Erythroblast (primary cell): ENCODE measurements at places on chromosomes 7 and 10.

- no peak for DNase-seq
These were observed 629.8 kb upstream of the IGFBP3 start for GRCh38 chr7:46550864-46551263.

- peak; percentile 60 for DNase-seq
These were observed 2.3 kb downstream of the HNRNPA2B1 start for GRCh38 chr7:26198133-26198780.

DNA sequence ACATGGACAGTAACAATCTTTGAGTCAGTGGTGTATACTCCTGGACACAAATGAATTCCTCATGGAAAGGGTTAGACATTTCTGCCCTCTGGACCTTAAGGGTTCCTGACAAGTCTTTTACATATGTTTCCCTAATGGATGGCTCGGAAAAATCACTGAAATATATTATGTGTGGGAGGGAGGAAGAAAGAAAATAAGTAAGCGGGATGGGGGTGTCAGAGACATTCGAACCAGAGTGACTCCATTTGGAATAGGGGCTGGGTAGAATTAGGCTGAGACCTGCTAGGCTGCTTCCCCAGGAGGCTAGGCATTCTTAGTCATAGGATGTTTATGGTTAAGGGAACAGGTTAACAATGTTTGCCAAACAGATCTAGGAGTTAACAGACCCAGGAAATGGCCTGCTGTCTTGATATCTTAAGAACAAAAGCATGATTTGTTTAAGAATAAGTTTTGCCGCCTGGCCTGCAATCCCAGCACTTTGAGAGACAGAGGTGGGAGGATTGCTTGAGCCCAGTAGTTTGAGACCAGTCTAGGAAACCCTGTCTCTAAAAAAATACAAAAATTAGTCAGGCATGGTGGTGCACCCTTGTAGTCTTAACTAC, 1241.7 kb downstream of the TYW1 start:
- DNase-seq = no peak

DNA sequence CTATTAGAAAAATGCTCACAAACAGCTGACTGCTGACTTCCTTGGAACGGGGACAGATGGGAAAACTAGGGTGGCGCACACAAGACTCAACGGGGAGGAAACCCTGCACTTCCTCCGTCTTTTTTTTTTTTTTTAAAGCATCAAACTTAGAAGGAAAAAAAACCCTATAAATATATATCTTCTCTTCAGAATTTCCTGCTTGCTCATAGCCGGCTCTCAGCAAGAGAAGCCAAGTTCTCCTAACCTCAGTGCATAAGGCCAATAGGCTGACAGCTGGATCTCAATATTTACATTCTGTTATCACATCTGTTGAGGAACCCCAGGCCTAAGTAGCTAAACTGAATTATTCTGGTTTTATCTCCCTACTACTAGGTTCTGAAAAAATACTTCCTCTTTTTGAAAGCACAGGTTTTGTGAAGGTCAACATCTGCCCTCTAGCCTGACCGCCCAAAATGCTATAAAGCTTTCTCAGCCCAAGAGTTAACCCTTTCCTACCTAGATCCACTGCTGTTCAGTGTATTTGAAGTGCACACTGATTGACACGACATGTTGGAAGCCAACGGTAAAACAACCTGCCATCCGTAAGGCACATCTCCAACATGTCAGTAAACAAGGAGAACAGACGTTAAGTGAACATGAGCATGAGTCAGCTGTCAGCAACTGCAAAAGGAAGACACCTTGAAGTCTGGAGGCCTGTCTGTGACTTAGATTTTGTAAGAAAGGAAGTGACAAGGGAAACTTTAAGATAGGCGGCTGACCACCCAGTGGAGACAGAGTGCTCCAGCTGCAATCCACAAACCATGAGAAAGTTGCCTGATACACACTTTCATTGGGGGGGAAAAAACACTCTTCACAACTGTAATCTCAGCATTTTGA, 83.8 kb downstream of the EBLN1 start:
- peak; percentile 7 for DNase-seq

GRCh38 chr10:121179006-121179405, 327.8 kb downstream of the WDR11 start:
- DNase-seq = no peak

- DNase-seq = no peak
These were observed 646.7 kb downstream of the PARD3 start for GRCh38 chr10:34168439-34168838.

DNA sequence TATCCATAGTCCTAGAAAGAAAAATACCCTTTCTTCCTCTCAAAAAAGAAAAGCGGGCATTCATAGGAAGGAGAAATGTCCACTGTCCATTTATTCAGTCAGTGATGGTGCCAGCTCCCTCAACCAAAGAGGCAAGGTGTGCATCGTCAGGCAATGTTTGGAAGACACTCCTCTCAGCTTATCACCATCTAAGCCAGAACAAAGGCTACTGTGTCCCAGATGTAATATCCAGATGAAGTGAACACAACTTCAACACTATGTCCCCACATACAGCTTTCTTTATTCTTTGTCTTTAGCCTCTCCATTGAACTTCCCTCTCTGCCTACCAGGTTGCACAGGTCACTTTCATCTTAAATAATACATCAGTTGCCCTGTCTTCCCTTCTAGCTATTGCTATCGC, 131.4 kb upstream of the RNF32 start:
- DNase-seq = no peak

GRCh38 chr10:93412801-93413200, 69.3 kb downstream of the MYOF start:
- no peak for DNase-seq
